Activated T-cell treated with anti-CD3 and anti-CD28 coated beads, Interleukin-2, amount 50 U/mL, for 24 hours (primary cell): ENCODE measurements at places on chromosomes 13 and 19.

- H3K27ac ChIP-seq, result peak overlapping the region; percentile 7
- DNase-seq, result no peak
- no peak overlapping the region for H3K4me3 ChIP-seq
- H3K36me3 ChIP-seq, result peaks cover 9% of the 10 kb centered on the region
These were observed 2.9 kb downstream of the CGB3 start for GRCh38 chr19:49020931-49021895.

- no peaks in the 10 kb centered on the region for H3K36me3 ChIP-seq
- H3K4me1 ChIP-seq, result peaks cover 14% of the 10 kb centered on the region
- no peak for DNase-seq
- no peak overlapping the region for H3K27ac ChIP-seq
These were observed 105.7 kb upstream of the KL start for GRCh38 chr13:32910530-32910929.

DNA sequence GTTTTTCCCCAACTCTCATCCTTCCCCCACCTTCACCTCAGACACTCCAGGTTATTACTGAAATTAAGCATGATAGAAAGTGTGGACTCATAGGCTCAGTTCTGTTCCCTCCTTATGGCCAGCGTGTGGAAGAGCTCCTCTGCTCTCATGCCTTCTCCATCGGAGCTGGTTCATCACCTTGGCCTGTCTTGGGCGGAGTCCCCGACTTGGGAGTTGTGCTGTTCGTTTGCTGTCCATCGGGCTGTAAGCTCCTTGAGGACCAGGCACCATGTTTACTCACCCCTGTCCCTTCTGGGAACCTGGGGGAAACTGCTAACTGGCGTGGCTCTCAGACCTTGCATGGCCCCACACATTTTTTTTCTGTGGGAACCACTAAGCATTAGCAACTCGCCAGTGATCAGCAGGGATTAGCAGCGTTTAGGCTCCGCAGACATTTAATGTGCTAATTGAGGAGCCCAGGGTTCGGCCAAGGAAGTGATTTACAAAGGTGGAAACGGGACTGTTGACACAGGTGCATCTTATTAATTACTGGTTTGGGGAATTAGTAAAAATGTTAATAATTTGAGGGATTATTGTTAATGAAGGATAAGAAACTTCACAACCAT is 123.8 kb downstream of the TM9SF2 start:
- H3K4me1 ChIP-seq, result peaks cover 15% of the 10 kb centered on the region
- H3K27ac ChIP-seq, result no peak overlapping the region

DNA sequence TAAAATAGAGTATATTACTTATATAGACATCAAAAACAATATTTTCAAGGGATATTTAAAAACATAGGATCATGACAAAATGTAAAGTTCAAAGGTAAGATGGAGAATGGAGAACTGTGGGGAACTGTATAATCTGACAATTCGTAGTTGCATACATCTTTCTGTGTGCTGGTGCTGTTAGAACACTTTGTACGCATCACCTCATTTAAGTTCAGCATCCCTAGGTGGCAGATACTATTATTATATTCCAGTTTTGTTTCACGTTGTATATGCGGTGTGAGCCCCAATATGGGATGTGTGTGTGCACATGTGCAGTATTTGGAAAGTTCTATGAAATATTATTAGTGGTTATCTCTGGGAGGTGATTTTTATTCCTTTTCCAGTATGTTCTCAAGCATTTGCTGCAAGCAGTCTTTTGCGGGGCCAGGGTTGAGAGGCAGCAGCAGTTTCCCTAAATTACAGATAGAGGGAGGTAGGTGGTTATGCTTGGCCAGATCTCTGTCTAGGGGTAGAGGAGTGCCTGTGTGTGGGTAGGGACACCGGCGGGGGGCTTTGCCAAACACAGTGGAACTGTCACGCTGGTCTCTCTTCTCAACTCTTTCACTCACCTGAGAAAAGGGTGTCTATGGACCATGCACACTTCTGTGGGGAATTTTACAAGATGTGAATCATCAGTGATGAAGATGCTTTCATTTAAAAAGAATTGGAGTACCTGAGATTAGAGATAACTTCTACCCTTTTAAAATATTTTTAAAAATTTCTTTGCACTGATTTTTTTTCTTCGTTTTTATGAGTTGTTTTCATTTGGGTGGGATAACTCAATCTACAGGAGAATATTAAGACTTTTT is 55.6 kb upstream of the ALOX5AP start:
- no peak overlapping the region for H3K27ac ChIP-seq
- H3K36me3 ChIP-seq, result no peaks in the 10 kb centered on the region
- H3K27me3 ChIP-seq, result peaks cover 6% of the 10 kb centered on the region
- peak; percentile 47 for DNase-seq

DNA sequence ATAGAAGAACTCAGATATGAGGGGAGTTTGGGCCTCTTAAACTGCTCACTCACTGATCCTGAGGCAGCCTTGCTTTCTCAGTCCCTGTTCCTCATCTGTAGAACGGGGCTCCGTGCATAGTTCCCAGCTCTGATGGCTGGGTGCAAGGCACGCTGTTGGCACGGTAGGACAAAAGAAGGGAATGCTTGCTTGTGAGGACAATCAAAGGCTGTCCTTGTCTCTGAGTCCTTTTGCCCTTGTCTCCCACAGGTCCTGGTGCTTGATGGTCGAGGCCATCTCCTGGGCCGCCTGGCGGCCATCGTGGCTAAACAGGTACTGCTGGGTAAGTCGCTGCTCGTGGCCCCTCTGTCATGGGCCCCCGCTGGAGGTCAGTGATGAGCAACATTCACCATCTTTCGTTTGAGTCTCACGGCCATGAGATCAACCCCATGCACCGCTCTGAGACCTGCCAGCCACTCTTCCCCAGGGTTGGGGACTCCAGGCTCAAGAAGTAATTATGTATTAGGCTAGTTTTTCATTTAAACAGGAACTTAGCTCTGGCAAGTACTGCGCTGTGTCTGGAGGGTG is 2.3 kb downstream of the RPL13A start:
- peak overlapping the region; percentile 97 for H3K4me3 ChIP-seq
- peak overlapping the region; percentile 99 for H3K27ac ChIP-seq
- peaks cover 77% of the 10 kb centered on the region for H3K36me3 ChIP-seq
- peaks cover 4% of the 10 kb centered on the region for H3K27me3 ChIP-seq
- peak; percentile 77 for DNase-seq

- H3K27me3 ChIP-seq, result no peaks in the 10 kb centered on the region
- DNase-seq, result no peak
- peaks cover 77% of the 10 kb centered on the region for H3K4me1 ChIP-seq
- H3K4me3 ChIP-seq, result peak overlapping the region; percentile 41
- H3K27ac ChIP-seq, result peak overlapping the region; percentile 93
These were observed 7.0 kb downstream of the MOB3A start for GRCh38 chr19:2089001-2089711.

- no peaks in the 10 kb centered on the region for H3K4me1 ChIP-seq
- H3K27ac ChIP-seq, result no peak overlapping the region
- no peak overlapping the region for H3K4me3 ChIP-seq
- no peaks in the 10 kb centered on the region for H3K36me3 ChIP-seq
- DNase-seq, result no peak
These were observed 577.1 kb upstream of the PRR20A start for GRCh38 chr13:56563663-56564062.

DNA sequence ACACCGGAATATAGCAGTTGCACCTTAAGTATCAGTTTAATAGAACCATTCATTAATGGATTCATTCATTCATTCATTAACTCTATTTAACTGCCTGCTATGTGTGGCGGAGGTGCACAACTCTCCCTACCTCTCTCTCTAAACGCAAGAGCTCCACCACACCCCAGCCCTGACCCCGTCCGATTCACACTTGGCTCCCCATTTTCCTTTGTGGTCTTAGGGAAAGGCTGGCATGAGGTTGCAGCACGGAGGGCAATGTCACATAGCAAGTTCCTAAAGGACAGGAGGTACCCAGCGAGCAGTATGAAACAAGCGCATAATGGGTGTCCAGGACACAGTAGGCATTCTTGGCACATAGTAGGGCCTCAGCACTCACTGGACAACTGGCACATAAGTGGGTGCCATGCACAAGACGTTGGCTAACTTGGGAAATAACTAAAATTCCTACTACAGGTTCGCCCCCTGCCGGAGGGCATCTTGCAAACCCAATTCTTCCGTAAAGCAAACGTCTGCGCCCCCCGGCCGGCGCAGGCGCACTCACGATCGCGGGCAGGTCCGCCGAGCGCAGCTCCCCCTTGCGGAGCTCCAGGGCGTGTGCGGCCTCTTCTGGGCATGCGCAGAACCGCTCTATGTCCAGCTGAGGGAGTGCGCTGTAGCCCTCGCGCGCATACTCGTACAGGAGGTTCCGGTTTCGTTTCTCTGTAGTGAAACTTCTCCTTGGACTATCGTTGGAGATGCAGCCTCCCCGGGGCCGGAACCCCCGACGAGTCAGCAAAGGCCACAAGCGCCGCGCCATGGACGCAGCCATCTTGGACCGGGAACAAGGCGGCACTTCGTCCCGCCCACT is at the start of gene SARS2:
Gene SARS2 (minus strand): TSS at position 835 of the 847 bp plus-strand sequence. CDS start 27 bp downstream, at position 808.
- H3K36me3 ChIP-seq, result peaks cover 74% of the 10 kb centered on the region
- peak within 1 kb of the TSS; percentile 99 for H3K27ac ChIP-seq
- no peaks in the 10 kb centered on the region for H3K27me3 ChIP-seq
- DNase-seq, result peak; percentile 98
- peak within 1 kb of the TSS; percentile 99 for H3K4me3 ChIP-seq

DNA sequence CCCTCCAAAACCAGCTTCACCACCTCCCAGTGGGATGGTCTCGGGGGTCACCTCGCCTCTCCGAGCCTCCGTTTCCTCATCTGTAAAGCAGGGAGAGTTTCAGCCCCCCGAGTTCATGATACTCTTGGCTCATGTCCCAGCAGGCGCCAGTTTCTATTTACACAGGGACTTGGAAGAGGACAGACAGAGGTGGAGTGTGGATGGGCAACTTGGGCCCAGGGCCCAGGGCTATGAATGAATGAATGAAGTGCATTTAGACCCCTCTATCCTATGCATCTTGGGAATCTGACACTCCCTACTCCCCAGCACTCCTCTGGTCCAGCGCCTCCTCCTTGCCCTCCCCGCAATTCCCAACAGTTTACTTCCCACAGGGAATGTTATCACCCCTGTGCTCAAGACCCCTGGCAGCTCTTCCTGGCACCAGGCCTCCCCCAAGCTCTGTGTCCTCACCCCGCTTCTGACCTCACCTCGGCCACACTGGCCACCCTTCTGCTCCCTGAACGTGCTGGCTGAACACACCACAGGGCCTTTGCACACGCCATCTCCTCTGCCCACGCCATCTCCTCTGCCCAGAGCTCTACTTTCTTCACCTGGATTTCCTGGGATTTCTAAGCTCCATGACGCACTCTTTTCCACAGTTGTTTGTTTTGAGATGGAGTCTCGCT is 4.9 kb upstream of the C2CD4C start:
- no peak for DNase-seq
- no peaks in the 10 kb centered on the region for H3K36me3 ChIP-seq

GRCh38 chr13:97130190-97130589 is 91.9 kb upstream of the MBNL2 start:
- H3K27ac ChIP-seq, result no peak overlapping the region
- peaks cover 22% of the 10 kb centered on the region for H3K27me3 ChIP-seq
- H3K4me1 ChIP-seq, result peaks cover 23% of the 10 kb centered on the region
- DNase-seq, result no peak
- H3K36me3 ChIP-seq, result no peaks in the 10 kb centered on the region

DNA sequence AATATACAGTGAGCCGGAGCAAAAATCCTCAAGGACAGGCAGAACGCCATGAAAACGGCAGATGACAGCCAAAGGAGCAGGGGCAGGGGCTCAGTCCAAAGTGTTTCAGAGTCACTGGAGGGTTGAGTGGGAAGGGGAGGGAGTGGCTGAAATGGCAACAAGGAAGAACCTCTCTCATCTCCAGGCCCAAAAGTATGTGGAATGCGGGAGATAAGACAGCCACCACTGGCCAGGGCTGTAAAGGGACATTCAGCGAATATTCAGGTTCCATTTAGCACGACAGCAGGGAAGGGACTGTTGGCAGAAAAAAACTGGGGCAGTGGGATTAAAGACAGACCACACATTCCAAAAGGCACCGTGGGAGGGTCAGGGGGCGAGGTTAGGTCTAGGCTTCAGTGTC is 48.4 kb downstream of the USPL1 start:
- H3K4me3 ChIP-seq, result no peak overlapping the region
- DNase-seq, result no peak
- H3K4me1 ChIP-seq, result peaks cover 4% of the 10 kb centered on the region
- no peaks in the 10 kb centered on the region for H3K36me3 ChIP-seq

DNA sequence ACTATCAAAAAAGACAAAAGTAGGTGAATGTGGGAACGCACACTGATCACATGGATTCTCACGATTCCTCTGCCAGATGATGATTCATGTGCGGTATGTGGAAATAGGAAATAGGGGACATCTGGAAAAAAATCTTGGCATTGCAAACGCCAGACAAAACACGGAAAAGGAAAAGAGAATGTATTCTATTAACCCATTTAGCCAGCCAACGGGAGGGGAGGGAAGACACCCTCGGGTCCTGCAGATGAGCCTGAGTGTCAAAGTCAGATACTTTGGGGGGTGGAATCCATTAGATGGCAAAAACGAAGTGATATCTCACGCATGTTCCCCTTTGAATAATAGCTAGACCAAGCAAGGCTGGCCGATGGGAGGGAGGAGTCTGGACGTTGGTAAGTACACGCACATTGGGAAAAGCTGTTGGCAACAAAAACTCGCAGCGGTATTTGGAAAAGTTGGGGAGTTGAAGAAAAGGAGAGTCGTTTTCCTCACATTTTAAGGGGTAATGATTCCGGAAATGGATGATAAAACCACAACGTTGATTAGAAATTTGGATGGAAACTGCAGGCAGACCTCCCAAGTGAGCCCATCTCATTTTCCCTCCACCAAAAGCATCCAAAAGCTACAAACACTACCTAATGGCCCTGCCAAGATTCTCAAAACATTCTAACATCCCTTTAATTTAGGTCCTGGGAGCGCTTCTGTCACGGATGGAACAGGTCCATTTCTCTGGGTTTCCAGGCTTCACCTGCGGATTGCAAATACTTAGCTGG is 73.6 kb downstream of the COL4A1 start:
- H3K36me3 ChIP-seq, result no peaks in the 10 kb centered on the region
- H3K27ac ChIP-seq, result no peak overlapping the region
- DNase-seq, result no peak
- H3K4me1 ChIP-seq, result no peaks in the 10 kb centered on the region
- peaks cover 65% of the 10 kb centered on the region for H3K27me3 ChIP-seq
